ENCODE measurements at places on chromosomes 13 and 19.

- no peak for DNase-seq
These were observed 264.5 kb upstream of the TSHZ3 start for GRCh38 chr19:31613683-31614219.

GRCh38 chr13:110617321-110618072, 2.2 kb downstream of the NAXD start:
- peak; percentile 55 for DNase-seq

DNA sequence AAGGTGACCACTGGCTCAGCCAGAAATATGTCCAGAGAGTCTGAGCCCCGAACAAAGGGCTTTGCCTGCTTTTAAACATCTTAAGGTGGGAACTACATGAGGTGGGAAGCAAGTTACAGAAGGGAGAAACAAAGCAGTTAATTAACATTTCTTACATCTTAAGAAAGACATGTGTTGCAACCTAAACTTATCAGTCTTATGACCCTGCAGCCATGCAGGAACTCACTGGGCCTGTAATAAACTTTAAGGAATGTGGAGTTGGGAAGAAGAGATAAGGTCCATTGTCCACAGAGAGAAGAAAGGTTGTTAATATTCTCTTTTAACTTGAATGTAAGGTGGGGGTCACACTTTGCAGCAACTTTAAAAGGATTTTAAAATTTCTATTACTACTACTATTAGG, 46.8 kb upstream of the CYP2A7 start:
- DNase-seq: no peak

DNA sequence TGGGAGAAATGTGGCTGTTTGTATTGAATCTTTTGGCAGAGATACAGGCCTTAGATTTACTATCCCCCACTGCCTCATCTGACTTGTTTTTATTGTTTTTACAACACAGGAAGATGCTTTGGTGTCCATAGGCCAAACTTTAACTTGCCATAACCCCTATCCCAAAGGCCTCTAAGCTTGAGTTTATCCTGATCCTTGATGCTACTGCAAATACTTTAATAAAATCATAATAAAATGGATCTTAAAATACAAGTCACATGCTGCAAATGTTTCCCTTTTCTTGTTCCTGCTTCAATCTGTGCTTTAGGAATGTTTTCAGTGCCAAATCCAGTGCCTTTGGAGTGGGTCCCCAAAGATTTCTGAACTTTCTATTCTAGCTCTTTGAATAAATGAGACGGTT, 770.6 kb downstream of the DACH1 start:
- no peak for DNase-seq

GRCh38 chr13:110676595-110677587, 29.0 kb downstream of the CARS2 start:
- no peak for DNase-seq

GRCh38 chr19:38869836-38870607, 8.1 kb downstream of the RINL start:
- DNase-seq: peak; percentile 66

- DNase-seq: no peak
These were observed 4.2 kb downstream of the ZNF101 start for GRCh38 chr19:19672816-19673215.
